ENCODE measurements at places on chromosomes 1 and 21.
A peak's percentile ranks its signal among the peaks of the same experiment; 100 is the strongest.

DNA sequence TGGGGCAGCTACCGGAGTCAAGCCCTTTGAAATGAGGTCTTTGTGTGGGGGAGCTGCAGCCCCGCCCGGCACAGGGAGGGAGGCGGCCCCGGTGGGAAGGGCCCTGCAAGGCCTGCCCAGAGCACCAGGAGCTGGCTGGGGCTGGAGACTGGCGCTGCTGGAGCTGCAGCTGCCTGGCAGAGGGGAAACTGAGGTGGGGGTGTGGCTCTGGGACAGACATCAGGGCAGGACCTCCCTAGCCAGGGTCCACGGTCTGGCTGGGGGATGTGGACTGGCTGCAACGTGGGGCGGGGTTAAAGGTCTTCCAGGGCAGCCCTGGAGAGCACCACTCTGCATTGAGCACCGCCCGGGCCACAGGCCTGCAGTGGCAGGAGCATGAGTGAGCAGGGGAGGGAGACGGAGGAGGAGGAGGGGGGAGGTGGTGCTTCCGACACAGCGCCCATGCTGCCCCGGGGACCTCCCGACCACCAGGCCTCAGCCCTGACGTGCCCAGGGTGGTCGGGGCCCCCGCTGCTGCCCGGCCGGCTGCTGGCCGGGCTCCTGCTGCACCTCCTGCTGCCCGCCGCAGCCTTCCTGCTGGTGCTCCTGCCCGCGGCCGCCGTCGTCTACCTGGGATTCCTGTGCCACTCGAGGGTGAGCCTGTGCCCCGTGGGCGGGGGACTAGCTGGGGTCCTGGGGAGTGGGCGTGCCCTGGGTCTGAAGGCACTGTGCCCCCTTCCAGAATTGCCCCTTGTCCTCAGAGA is 4.8 kb upstream of the ANKRD65 start:
- no peak for DNase-seq

GRCh38 chr1:73205294-73205973 is 923.1 kb upstream of the NEGR1 start:
- DNase-seq: no peak

DNA sequence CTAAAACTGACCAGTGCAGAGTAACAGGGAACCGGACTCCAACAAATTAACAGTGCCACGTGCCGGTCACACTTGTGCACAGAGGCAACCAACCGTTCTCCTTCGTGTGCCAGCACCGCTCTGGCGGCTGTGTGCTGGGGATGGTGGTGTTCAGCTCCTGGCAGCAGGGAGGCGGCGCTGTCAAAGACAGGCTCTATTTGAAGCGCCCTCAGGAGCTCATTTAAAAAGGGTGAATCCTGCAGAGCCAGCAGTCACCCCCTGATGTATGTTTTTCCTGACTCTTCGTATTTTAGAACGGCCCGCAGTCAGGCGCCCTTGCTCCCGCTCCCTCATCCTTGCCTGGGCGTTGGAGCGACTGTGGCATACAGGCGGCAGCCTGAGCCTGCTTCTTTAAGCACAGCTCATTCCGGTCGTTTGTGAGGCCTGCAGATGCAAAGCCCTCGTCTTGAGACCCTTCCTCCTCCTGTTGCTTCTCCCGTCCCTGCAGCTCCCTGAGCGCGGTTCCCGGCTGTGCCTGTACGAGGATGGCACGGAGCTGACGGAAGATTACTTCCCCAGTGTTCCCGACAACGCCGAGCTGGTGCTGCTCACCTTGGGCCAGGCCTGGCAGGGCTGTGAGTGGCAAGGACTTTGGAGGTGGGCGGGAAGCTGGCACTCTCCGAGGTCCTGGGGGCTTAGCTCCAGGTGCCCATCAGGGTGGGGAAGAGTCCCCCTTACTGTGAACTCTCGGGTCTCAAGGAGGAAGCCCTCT is 1.1 kb downstream of the DFFB start:
- peak; percentile 25 for DNase-seq

DNA sequence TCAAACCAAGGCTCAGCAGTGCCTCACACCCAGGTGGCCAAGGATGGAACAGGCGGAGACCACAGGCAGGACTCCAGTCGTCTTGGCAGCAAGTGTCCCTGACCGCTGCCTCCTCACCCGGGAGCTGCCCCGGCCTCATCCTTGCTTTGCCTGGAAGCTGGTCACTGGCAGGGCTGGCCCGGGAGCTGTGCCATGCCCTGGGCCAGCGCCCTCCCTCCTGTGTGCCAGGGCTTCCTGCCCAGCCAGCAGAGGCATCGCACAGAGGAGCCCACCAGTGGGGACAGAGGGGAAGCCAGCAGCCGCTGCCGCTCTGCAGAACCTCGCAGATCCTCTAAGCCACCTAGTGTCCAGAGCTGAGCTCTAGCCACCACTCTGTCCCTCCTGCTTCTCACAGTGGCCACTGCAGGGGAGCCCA is 7.8 kb downstream of the CASZ1 start:
- peak; percentile 67 for DNase-seq

DNA sequence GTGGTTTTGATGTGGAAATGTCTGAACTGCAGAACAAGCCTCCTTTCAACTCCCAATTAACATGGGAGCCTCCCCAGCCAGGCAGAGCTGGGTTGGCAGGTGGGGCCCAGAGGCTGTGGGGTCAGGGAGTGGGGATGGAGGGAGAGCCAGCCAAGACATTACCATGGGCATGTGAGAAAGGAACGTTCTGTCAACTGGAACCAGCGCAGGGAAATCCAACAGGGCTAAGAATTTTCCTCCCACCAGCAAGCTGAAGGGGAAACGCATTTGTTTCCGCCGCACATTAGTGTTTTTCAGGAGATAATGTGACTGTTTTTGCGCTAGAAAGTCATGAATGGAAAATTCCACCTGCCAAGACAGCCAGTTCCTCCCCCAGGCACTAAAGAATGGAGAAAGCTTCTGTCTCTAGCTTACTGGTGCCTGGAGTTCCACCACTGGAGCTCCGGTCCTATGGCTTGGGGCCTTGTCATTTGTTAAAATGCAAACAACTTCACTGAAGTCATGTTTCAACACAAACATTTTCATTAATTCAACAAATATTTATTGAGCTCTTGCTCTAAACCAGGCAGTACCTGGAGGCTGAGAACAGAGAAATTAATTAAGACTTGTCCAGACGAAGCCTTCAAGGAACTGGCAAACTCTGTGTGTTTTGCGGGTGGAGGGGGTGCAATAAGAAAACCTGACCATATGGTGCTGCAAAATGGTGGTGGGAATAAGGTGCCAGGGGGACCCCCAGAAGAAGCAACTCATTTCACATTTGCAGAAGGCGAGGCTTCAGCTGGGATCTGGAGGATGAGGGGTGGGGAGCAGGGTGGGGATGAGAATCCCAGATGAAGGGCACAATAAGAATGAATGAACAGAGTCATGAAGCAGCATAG is 305.1 kb downstream of the MATN1 start:
- no peak for DNase-seq

- no peak for DNase-seq
Observed at GRCh38 chr1:230251644-230252191, 174.4 kb downstream of the PGBD5 start.

DNA sequence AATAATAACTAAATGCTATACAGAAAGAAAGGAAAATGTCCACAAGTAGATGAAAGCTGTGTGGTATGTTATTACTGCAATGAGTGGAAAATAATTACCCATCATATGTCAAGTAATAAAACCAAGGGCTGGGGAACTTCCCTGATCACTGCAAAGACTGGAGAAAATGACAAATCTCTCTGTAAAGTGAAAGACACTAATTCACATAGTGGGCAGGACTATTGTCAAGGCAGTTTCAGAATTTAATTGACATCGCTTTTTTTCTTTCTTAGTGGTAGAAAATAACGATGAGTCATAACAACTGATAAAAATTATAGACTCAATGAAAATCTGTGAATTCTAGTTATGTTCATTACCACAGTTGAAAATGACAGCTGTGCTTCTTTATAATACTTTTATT is 153.7 kb upstream of the ST6GALNAC5 start:
- DNase-seq: no peak

GRCh38 chr21:14545906-14546480 is at the start of gene SAMSN1:
Gene SAMSN1 (minus strand): TSS chr21:14546315. CDS start chr21:14546261, 54 bp downstream.
- no peak for DNase-seq

GRCh38 chr1:94002046-94002787 is 93.0 kb upstream of the GCLM start:
- no peak for DNase-seq

GRCh38 chr1:114315631-114316030 is 162.0 kb upstream of the SYT6 start:
- DNase-seq: no peak

DNA sequence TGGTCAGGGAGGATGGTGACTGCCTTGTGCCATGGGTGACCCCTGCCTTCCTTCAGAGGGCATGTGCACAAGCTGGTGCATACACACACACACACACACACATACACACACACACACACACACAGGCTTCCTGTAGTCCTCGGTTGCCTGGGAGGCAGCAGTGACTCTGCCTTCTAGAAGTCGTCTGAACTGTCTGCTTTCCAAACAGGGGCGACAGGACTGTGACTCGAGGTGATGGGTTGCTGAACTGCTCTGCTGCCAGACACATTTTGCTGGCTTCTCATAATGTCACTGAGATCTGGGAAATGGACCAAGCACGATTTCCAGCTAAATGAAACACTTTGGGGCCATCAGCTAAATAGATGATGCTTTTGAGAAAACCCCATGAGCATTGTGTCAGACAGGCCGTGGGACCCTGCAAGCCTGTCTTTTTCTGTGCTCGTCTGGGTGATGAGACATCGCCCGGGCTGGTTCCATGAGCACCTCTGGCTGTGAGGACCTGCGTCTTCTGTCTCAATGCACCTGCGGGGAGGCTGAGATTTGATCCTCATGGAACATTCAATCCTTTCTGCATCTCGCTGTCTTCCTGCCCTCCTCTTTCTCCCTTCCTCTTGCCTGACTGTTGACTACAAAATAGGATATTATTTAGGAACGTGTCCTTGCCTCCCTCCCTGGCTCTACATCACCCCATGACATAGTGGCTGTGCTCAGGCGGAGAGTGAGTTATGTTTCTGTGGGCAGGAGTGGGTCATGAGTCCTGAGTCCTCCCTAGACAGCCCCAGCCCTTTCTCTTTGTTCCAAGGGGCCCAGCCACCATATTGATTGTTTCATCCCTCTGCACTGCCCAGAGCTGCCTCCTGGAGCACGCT is 436.8 kb downstream of the CAMTA1 start:
- DNase-seq: no peak

DNA sequence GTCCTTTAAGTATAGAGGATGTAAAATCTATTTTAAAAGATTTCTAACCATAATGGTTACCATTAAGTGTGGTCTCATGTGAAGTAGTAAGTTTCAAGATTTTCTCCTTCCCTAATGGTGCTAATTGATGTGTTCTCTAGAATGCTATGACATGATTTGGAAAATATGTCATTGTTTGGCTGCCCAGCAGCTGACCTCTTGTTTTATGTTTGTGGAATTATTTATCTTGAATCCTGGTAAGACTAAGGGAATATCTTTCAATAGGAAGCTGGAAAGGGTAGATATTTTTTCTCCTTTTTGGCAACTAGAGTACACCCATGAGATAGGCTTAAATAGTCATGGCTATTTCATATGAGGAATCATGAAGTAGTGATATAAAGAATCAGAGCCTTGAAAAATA is 139.8 kb upstream of the CHODL start:
- DNase-seq: no peak

- DNase-seq: no peak
Observed at GRCh38 chr1:236757640-236758039, 37.5 kb upstream of the MTR start.

DNA sequence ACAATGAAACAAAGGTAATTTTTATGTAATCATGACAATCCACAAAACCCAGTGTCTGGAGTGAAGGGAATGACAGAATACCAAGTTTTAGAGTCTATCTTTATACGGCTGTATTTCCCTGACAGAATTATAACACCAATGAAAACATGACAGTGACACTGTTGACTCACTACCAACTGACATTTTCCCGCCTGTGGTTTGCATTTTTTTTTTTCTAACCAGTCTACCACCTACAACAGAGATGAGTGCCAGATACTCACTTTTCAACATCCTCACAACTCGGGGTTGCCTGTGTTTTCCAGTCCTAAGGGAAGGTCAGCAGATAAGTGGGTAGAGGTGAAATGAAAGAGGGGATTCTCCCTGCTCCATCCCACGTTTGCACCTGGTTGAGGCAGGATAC is 118.9 kb downstream of the KCNJ6 start:
- DNase-seq: no peak

DNA sequence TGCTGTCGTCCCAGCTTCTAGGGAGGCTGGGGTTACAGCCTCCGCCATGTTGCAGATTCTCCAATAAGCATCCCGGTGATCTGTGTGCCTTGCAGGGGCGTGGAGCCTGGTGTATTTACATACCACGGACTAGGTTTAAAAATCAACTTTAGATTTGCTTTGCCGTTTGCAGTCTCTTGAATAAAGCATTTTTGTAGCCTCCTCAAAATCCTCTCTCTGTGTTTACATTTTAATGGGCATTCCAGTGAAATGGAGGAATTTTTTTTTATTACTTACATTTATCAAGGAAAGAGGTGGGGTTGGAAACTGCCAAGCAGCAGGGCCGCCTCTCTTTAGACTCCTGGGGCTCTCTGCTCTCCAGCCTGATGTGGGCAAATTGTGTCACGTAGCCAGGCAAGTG is 437.5 kb upstream of the VAMP3 start:
- DNase-seq: no peak

DNA sequence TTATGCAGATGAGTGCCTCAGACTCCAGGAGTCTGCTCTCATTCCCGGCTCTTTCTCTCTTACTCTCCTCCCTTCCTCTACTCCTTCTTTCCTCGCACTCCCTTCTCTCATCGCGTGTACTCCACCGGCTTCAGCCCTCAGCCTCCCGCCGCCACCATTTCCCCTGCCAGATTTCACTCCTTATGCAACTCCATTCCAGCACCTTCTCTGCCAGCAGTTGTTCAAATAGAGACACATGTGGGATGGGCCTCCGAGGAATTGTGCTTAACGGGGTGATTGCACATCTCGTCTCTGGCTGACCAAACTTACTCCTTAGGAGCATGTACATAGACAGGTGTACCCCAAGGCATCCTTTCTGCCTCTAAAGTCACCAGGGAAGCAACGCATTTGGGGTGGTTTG is 2.1 kb downstream of the CNTN2 start:
- DNase-seq: no peak

- no peak for DNase-seq
Observed at GRCh38 chr1:20834780-20835179, 47.7 kb upstream of the HP1BP3 start.

DNA sequence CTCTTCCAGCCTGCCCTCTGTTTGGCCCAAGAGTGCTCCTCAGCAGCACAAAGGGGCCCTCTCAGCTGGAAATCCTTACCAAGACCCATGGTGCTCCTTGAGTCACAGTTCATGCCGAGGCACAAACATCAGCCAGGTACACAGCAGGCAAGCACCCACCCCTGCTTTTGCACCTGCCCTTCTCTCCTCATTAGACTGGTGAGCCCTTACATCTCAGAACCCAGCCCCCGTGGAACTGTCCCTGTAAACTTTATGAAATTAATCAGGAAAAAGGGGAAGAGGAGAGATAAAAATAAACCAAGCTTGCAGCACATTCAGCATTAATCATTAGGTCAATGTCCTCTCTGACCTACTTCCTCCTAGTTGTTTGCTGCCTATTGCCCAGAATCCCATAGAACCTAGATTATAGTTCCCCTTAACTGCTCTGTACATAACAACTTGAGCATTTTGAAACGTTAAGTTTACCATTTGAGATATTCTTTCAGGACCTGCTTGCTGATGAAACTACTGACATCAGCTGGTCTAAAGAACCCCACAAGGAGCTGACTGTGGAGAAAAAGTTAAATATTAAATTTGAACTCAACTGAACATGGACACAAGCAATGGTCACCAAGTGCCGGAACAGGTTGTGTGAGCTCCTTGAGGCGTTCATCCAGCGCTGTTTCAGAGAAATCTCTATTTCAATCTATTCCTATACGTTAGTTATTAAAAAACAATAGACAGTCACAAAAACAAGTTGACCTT is 738.4 kb downstream of the MATN1 start:
- DNase-seq: no peak

GRCh38 chr1:226541631-226542622 is 6.6 kb upstream of the STUM start:
- DNase-seq: no peak

Data from WERI-Rb-1 (cell line).